Activated naive CD4-positive, alpha-beta T cell treated with anti-CD3 and anti-CD28 coated beads, Interleukin-2, amount 50 U/mL, for 16 hours (primary cell): ENCODE measurements at places on chromosomes 11 and 22.

GRCh38 chr11:78853521-78853920, 278.9 kb upstream of the NARS2 start:
- no peak for DNase-seq

- peak; percentile 9 for DNase-seq
Observed at GRCh38 chr11:1053121-1053901, 16.8 kb upstream of the MUC6 start.

DNA sequence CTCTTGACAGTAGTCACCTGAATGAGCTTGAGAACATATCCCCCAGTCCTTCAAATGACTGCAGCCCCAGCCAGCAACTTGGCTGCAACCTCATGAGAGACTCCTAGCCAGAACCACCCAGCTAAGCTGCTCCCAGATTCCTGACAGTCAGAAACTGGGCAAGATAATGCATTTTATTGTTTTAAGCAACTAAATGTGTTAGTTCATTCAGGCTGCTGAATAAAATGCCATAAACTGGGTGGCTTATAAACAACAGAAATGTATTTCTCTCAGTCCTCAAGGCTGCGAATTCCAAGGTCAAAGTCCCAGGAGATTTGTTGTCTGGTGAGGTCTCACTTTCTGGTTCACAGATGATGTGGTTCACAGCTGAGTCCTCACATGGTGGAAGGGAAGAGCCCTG, 5.8 kb upstream of the PAMR1 start:
- DNase-seq: no peak

DNA sequence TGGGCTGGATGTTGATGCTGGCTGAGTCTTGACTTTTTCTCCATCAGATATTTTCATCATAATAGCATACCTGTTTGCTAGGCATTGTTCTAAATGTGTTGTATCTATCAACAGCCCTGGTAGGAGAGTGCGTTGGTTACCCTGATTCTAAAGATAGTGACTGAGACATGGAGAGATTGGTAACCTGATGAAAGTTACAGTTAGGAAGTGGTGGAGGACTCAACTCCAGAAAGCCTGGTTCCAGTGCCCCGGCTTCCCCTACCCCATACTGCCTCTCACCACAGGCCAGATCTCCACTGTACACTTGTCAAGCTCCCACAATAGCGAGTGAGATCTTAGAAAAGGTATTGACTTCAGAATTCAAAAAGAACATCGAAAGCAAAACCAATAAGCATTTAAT, 22.8 kb upstream of the RELT start:
- no peak for DNase-seq

DNA sequence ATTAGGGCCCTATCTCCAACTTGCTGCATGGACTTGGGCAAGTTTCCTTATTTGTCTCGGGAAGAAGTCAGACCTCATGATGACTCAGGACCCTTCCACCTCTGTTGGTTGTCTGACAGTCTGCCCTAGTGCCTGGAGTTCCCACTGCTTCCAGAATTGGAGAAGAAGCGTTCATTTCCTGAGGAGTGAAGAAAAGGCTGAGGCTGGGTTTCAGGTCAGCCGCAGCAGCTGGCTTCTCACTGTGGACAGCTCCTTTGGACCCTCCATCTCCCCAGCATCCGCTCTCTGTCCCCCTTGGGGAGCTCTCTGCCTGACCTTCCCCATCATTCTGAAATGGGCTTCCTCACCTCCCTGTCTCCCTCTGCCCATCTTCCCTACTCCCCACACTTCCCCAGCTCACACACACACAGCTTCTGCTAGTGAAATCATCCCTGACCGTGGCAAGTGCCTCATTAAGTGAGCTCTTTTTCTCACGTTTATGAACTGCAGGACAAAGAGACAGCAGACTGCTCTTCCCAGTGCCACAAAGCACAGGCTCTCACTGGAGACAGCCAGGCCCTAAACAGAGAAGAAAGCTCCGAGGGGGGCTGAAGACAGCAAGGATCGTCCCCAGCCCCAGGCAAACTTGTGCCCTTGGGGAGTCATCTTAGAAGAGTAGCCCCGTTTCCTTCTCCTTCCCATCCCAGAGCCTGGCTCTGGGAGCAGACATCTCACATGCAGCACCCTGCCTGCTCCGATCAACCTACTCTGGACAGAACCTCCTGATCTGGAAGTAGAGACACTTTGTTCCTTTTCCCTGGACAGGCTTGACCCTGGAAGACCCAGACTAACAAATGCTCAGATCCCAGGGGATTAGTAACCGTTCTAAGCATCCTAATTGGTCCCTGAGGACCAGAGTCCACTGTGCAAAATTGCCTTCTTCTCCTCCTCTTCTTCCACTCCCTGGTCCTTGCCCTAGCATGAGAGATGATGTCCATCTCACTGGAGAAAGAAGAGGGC, 157.9 kb downstream of the FEZ1 start:
- no peak for DNase-seq

GRCh38 chr11:19574916-19575315, 137.7 kb upstream of the NAV2 start:
- no peak for DNase-seq

DNA sequence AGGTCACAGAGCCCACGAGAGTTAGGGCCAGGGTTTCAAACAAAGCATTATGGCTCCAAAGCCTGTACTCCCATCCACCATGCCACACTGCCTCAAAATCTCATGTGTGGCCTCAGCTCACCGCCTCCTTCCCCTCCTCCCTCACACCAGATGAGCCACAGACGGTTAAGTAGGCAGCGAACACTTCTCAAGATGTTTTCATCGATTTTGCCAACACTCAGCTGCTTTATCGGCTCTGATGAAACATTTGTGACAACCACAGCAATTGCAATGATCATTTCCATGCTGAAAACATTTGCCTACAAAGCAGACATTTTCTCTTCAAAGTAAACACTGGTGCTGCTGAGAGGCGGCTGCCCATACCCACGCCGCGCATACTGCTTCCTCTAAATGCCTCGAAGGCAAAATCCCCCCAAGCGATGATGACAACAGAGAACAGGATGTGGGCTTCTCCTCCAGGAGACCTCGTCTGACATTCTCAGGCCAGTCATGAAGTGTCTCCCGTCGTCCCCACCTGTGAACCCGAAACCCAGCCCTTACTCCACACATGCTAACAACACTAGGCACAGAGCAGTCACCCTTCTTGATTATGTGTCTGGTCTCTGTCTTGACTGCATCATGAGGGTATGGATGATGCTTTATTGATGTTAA, 599.2 kb downstream of the SOX6 start:
- DNase-seq: no peak

- no peak for DNase-seq
Observed at GRCh38 chr11:10538924-10539323, 2.1 kb downstream of the RNF141 start.

- DNase-seq: no peak
Observed at GRCh38 chr11:34330653-34331052, 27.2 kb downstream of the ABTB2 start.

DNA sequence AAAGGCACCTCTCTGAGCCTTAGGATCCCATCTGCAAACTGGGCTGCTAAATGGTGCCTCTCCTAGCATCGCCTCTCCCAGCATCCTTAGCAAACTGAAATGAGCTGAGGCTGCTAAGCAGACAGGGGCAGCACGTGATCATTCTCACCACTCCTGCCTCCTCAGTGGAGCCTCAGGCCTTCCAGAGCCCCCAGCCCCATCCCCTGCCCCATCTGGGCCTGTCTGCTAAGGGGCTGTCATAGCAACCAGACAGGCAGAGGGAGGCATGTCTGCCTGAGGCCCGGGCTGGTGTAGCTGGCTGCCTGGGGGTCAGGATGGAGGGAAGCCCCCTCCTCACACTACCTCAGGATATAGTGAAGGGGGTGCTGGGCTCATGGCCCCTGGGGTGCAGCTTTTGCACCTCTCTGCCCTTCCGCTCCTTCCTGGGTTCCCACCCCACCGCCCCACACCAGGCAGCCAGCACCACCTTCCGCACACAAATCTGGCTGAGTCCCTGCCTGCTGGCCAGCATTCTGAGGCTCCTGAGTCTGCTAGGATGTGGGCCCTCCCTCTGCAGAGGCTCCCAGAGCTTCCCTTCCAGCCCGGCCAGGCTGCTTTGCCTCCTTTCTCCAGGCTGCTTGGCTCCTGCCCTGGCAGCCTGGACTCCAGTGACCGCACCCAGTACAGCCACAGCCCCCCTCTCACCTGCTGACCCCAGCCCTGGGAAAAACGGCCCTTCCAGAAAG, 47.5 kb upstream of the TTLL12 start:
- DNase-seq: no peak

DNA sequence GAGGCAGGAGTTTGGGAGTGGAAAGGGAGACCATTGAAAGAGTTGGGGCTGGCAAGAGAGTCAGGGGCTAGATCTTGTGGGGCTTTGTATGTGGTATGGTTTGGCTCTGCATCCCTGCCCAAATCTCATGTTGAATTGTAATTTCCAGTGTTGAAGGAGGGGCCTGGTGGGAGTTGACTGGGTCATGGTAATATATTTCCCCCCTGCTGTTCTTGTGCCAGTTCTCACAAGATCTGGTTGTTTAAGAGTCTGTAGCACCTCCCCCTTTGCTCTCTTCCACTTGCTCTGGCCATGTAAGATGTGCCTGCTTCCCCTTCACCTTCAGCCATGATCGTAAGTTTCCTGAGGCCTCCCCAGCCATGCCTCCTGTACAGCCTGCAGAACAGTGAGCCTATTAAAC, 10.1 kb upstream of the RAB3IL1 start:
- no peak for DNase-seq

DNA sequence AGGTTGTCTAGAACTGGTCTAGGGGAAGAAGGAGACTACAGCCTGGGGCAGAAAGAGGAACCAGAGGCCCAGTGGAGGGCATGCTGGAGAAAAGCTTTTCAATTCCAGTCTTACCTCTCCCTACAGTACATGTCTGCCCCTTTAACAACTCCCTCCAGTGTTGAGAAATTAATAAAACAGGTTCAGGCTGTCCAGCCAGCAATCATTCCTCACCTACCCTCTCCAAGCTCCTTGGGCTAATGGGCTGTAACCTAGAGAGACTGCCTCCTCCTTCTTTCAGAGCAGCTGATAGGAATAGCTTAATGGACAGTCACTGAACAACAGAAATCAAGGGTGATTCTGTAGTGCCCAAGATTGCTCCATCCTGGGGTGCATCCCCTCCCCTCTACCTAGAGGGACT, 8.8 kb downstream of the SLC35F2 start:
- no peak for DNase-seq

- no peak for DNase-seq
Observed at GRCh38 chr22:45891021-45891421, 85.9 kb downstream of the WNT7B start.

- DNase-seq: no peak
Observed at GRCh38 chr11:30348035-30348434, 25.1 kb downstream of the ARL14EP start.

- DNase-seq: no peak
Observed at GRCh38 chr11:64522843-64523380, 68.1 kb upstream of the SLC22A12 start.

DNA sequence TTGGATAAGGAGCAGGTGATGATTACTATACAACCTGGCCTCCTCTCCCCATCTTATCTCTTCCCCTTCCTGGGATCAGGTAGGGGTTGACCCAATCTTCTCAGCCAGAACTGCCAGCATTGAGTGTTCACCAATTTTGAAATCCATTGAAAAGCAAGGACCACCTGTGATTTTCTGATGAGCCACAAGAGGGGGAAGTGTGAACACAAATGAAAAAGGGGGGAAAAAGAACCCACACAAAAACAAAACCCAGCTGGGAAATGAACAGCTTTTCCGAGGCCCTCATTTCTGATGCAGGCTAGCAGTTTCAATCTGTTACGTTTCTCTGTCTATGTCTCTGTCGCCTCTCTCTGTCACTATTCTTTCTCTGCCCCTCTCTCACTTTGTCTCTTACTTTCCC, 161.9 kb downstream of the INSC start:
- no peak for DNase-seq

DNA sequence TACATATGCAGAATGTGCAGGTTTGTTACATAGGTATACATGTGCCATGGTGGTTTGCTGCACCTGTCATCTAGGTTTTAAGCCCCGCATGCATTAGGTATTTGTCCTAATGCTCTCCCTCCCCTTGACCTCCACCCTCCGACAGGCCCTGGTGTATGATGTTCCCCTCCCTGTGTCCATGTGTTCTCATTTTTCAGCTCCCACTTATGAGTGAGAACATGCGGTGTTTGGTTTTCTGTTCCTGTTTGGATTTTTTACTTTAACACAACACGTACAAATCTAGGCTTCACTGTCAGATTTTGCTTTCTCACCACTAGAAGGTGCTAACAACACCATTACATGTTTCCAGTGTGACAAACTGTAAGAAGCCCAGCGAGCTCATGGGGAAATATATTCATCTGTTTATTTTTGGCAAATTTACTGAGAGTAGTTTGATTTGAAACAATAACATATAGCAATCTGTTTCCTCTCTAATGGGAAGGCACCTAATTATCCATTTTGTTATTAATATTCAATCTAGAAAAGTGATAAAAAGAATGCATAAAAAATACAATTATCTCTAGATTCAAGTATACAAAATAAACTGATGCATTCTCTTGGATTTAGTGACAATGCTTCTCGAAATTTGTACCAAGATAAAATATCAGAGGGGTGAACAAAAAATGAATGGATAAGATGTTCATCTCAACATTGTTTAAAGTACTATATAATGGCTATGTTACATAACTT, 23.2 kb upstream of the BIRC3 start:
- no peak for DNase-seq

- DNase-seq: no peak
Observed at GRCh38 chr11:88103337-88104206, 71.7 kb downstream of the RAB38 start.

- DNase-seq: no peak
Observed at GRCh38 chr11:10935015-10935559, 77.2 kb upstream of the ZBED5 start.

GRCh38 chr22:31969789-31970489, 25.6 kb downstream of the YWHAH start:
- peak; percentile 66 for DNase-seq

GRCh38 chr11:61930933-61931332, 13.6 kb upstream of the RAB3IL1 start:
- no peak for DNase-seq

DNA sequence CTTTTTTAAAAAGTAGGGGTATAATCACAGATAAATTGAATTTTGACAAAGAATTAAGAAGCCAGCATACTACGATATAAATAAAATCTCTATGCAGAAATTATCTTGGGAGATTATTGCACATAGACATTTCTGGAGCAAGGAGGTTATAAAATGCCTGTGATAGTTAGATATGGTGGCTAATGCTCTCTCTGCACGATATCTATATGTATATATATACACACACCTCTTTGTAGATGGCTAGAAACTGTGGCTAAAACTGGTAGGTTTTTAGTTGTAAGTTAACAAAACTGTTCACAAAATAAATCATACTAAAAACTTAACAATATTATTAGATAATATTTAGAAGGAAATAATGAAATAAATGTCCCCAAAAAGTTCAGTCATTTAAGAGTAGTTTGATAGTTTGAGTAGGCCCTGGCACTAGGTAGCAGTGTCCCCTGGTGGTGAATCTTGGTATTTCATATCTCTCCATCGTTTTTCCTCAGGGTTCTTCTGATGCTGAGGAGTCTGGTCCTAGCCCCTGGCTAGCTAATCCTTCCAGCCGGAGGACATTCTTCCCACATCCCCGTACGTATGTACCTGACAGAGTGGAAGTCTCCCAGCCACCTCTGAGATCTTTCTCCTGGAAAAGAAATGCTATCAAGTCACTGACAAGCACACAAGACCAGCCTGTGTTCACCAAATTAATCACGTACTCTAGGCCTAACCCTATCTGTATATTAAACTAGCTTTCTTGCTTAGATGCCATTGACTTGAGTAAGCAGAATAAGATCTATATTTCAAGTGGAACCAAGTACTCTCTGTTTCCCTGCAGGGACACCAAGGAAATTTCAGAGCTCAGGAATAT, 32.2 kb downstream of the ART5 start:
- no peak for DNase-seq
